NCI-H146 (cell line): ENCODE measurements at places on chromosomes 3 and 15.

DNA sequence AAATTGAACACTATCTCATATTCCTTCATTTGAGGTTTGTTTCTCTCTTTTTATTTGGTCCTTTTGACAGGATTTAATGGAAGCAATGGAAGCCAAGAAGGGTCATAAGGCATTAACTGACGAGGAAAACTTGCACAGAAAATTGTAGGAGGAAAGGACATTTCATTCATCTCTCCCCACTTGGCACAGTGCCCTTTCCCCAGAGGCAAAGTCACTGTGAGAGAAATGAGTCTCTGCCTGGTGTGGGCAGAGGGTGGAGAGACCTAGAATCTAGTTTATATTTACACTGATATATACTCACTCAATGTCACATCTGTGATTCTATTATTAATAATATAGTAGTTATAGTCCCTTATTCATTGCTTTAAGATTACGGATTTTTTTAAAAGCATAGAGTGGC is 324.6 kb upstream of the IL12A start:
- DNase-seq: no peak

DNA sequence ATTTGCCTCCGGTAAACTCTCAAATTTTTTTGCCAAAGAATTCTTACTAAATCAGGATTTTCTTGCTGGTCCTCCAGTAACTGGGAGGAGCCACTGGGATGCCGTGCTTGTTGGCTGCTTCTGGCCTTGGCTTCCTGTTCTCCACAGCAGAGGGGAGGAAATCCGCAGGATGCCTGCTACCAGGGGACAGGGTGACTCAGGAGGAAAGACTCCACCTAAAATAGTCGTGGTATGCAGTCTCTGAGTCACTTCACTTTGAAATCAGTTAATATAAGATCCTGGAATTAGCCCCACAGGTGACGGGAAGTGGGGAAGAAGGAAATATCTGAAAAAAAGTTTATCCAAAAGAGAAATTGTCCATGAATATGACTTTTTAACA is 6.5 kb upstream of the TM4SF18 start:
- DNase-seq: peak; percentile 93

GRCh38 chr3:75272691-75273090 is 391.4 kb upstream of the FRG2C start:
- DNase-seq: no peak

DNA sequence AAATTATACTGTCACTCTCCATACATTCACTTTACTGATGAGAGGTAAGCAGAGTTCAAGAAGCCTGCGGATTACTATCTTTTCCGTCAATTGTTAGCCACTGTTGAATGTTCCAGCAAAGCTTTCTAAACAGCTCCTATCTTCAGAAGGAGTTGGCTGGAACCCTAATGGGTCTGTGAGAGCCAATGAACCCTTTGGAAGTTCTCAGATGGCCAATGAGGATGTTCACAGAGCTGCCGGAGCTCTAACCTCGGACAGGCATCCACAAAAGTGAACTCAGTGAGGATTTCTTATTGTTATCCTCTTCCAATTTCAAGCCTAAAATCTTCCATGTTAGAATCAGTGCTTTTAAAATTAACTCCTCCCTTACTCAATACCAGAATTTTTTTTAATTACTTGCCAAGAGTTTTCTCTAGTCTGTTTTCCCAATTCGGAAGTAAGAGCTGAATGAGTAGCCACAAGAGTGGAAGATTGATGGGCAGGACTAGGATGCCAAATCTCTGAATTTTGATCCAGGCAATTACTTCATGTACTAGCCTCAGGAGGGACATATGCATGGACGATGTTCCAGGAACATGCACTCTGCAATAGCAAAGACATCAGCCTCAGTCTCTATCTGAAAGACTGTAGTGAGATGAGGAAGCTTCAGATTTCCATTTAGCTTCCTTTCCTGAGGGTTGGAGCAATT is 78.1 kb downstream of the AGBL1 start:
- DNase-seq: no peak

GRCh38 chr3:184672977-184673870 is 38.6 kb downstream of the MAGEF1 start:
- peak; percentile 17 for DNase-seq

GRCh38 chr3:114525278-114525677 is 231.4 kb downstream of the TIGIT start:
- DNase-seq: no peak

- no peak for DNase-seq
Observed at GRCh38 chr3:188817103-188817934, 354.5 kb upstream of the TPRG1 start.

- no peak for DNase-seq
Observed at GRCh38 chr3:98359993-98360675, 6.5 kb downstream of the OR5K4 start.

DNA sequence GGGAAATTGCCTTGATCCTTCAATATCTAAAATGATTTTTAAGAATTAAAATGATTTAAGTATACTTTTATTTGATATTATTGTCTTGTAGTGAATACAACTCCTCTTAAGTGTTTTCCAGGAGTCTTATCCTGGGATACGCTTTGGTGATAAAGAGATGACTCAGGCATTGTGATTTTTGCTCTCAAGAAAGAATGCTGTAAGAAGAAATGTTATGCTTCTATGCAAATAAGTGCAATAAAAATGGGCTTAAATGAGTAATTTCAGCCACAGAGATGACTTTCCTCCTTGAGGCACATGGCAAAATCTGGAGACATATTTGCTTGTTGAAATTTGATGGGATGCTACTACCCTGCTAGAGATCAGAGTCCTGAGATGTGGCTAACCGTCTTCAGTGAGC is 358.6 kb upstream of the BCHE start:
- no peak for DNase-seq

DNA sequence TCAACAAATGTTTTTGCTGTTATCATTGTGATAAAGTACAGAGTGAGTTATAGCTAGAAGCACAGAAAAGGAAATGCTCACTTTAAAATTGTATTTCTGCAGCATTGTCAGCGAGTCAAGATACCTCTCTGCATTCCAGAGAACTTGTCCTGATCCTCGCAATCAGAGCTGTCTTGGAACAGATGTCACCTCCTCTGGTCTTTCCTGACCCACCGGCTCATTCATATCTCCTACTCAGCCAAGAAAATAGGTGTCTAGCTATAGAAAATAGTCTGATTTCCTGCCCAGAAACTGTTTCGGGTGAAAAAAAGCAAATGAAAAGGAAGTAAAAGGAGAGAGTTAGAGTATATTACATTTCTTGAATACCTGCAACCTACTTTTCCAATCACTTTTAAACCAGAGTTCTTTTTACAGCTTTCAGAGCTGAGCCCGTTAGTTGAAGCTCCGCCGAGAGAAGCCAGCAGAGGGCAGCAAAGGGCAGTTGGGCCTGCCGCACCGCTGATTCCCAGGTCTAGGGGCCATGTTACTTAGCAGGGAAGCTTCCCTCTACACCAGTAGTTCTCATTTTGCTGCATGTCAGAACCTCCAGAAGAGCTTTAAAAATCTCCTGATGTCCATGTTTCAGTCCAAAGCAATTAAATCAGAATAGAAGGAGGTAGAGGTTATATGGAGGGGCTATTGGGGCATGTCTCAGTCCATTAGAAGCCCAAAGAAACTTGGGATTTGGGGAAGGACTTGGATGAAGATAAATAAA is 185.7 kb upstream of the THRB start:
- DNase-seq: peak; percentile 2

- no peak for DNase-seq
Observed at GRCh38 chr3:179769411-179770247, 116.8 kb downstream of the USP13 start.

DNA sequence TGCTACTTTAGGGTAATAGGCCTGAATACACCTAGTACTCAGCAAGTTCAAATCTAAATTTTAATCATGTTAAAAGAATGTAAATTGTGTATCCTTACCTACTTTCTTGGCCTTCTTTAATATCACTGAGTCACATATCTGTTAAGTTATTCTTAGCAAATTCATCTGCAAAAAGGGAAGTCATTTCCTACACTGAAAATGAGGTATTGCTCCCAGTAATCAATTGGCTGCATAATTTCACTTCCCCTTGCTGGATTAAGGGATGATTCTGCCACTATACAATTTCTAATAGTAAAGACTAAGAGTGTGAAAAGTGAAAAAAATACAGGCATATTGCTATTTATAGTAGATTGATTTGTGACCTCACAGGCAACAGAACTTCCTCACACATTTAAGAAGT is 47.8 kb downstream of the CCDC54 start:
- no peak for DNase-seq

GRCh38 chr15:63155486-63155885 is 1.8 kb downstream of the RPS27L start:
- DNase-seq: no peak

DNA sequence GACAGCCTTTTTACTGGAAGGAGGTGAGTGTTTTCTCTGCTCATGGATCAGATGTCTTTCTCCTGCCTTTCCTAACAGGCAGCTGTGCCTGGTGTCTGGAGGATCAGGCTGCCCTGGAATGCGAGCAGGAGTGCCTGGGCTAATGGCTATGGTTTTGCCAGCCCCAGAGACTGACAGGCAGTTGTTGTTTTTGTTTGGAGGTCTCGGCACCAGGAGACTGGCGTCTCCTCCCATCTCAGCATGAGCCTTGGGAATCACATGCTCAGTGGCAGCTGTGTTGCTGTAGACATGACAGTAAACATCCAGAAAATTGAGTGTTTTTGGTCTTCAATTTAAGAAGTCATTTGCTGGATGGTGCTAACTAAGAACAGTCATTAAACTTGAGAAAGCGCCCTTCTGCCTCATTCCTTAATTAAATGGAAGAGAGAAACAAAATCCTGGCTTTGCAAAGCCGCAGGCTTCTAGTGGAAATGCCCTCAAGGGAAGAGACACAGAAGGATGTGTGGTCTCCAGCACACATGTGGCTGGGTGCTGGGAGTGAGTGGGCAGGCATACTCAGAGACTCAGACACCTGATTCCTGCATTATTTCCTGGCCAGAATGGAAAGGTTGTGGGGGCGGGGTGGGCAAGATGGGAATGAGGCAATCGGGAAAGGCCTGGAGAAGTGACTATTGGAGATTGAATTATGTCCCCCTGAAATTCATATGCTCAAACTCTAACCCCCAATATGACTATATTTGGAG is 97.0 kb upstream of the NMNAT3 start:
- peak; percentile 68 for DNase-seq

DNA sequence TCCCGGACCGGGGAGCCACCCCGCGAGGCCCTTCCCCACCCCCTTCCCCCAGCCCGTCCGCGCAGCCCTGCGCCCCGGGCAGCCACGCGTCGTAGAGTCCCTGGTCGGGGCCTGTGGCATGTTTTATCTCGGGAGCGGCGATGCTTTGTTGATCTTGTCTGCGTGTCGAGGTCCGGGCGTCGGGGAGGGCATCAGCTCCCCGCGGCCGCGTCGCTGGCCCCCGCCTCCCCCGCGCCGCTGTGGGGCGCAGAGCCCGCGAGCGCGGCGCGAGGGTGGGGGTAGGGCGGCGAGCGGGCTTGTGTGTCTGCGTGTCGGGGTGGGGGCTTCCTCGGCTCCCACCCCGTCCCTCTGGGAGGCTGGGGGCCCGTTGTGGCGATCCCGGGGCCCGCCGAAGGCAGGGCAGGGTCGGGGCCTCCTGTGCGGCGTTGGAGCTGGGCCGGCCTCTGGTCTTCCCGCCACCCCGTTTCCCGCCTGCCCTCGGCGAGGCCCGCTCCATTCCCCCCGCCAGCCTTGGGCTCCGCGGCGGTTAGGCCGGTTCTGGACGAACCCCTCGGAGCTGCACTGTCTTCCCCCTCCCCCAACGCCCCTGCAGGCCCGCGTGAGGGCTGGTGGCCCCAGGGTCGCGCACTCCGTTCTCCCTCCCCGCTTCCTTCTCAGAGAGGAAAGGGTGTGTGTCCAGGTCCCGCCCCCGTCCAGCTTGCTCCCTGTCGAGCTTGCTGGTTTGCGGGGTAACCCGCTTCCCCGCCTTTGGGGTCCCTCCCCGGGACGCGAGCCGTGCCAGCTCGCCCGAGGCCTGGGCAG is 695 bp downstream of the GMPS start:
- peak; percentile 66 for DNase-seq
